ENCODE measurements at places on chromosomes 5 and 9.

DNA sequence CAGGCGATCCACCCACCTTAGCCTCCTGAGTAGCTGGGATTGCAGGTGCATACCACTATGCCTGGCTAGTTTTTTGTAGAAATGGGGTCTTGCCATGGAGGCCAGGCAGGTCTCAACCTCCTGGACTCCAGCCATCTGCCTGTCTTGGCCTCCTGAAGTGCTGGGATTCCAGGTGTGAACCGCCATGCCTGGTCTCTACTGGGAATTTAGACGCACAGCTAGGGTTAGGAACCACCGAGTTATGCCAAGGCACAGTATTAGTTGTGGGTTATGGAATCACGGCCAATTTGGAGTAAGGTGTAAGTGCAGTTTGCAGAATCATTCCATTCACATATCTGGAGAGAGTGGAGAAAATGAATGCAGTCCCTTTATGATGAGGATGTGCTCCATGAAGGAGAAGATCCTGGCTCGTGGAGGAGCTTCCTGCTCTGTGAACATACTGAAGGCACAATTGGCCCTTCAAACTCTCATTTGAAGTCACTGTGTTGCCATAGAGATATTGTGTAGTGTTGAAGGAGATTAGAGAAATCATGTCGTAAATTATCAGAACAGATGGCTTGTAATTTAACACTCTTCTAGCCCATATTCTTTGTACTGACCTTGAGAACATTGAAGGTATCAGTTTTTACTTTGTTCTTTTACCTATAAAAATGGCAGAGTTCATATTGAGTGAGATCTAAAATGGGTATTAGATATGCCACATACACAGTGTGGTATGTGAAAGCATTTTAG is 18.8 kb downstream of the TRIO start:
- peak; percentile 46 for DNase-seq

DNA sequence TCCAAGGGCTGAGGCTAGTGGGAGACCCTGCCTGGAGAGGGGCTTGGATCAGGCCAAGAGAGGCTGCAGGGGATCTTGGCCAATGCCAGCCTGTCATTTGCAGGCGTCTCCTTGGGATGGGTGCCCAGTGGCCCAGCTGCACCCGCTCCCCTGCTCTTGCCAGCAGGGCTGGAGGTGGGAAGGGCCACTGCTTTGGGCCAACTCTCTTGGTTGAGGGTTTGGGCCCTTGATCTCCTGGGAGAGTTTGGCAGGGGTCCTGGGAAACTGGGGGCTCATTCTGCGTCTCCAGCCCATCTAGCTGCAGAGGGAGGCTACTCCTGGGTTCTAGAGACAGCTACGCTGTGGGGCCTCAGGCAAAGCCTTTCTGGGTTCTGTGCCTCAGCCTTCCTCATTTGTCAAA is 10.5 kb downstream of the PSD2 start:
- DNase-seq: no peak

DNA sequence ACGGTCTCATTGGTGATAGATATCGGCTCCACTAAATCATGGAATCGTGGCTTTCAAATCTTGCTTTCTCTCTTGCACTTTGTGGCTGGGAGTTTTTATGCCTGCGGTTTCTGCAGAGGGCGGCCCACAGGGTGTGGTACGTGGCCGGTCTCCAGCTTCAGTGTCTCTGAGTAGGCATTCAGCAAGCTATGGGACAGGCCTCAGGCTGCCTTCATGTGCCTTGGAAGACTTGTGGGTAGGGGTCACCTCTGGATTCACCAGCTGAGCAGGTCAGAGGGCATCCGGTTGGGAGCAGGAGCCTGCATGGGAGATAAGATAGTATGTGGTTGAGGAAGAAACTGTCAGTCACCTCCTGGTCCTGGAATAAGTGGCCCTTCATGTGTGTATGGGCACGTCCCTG is 47.7 kb downstream of the AMBP start:
- DNase-seq: no peak

GRCh38 chr9:131869348-131869747 is 129.5 kb upstream of the RAPGEF1 start:
- no peak for DNase-seq

GRCh38 chr5:93193431-93194347 is 387.3 kb downstream of the NR2F1-AS1 start:
- no peak for DNase-seq

DNA sequence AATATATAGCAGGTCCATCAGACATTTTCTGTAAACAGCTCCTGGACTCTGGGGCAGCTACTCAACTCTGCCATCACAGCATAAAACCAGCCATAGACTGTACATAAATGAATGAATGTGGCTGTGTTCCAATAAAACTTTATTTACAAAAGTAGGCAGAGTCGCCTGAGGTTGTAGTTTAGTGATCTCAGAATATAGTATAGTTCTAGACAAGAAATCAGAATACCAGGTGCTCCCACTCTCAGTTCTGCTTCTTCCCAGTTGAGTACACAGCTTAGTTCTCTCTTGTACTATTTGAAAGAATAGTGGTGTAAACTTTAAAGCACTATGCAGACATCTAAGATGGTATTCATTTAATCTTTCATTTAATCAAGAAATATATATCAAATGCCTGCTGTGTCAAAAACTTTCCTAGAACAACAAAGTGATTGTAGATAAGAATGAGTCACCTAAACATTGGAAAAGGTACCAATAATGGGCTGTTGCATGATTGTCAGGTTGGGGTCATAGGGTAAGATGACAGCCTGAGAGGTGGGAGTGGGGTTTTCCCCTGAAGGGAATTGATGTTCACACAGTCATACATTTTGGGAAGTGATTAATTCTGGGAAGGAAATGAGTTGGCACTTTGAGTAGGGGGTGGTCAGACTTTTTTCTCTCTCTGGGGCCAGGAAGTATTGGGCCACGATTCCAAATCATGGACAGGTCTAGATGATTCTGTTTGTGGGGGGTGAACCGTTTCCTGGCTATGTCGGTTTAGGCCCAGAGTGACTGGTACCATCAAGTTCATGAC is 37.0 kb downstream of the TNFSF8 start:
- DNase-seq: no peak

GRCh38 chr5:6585168-6585567 is 47.7 kb downstream of the NSUN2 start:
- no peak for DNase-seq

DNA sequence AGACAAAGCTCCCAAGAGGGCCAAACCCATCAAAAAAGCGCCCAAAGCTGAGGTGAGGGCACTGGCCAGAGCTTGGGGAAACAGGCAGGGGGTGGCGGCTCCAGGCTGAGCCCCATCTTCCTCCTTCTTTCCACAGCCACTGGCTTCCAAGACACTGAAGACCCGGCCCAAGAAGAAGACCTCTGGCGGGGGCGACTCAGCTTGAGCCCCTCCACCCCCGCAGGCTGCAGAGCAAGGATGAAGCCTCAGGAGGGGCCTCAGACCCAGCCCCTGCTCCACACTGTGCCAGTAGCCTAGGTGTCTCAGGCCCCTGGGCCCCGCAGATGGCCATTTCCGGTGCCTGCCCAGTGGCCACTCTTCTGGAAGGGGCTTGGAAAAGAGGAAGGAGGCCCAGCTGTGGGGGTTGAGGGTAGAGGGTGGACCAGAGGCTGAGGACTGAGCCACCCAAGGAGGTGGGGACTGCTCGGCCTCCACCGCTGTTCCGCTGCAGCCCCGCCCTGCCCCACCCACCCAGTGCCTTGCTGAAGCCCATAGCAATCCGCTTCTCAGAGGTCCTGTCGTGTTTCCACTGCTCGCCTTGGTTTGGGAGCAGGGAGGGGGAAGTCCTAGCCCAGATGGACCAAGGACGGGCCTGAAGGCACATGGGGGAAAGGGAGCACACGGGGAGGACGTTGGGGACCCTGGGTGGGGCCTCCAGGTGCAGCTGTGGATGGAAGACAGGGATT is 6.9 kb downstream of the REEP2 start:
- no peak for DNase-seq

DNA sequence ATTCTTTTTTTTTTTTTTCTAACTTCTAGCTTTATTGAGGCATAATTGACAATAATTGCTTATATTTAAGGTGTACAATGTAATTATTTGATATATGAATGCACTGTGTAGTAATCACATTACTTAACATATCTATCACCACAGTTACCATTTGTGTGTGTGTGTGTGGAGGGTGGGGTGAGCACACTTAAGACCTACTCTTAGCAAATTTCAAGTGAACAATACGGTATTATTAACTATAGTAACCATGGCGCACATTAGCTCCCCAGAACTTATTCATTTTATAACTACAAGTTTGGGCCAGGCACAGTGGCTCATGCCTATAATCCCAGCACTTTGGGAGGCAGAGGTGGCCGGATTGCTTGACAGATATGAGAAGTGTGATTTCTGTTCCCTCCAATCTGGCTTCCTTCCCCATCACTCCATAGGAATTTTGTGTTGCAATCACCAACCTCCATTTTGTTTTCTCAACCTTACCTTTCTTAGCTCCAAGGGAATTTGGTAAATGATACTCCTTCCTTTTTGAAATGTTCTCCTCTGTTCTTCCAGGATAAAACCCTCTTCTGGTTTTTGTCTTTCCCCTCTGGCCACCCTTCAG is 14.9 kb downstream of the TXN start:
- DNase-seq: no peak

- no peak for DNase-seq
These were observed 3.6 kb downstream of the HMGCS1 start for GRCh38 chr5:43309637-43310036.

DNA sequence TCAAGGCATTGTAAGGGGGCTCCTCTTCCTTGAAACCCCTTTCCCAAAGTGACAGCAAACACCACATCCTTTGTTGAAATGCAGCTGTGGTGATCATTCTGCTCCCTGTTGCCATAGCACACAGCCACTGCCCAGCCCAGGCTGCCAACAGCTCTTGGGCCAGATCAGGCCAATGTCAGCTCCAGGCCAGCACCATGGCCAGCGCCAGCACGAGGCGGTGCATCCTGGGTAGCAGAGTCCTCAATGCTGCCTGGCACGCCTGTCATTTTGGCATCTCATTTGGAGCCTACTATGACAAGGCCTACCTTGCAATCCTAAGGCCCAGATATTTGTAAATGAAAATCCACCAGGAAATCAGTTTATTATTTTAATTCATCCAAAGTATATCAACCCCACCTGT is 390.6 kb downstream of the DNAH5 start:
- no peak for DNase-seq

DNA sequence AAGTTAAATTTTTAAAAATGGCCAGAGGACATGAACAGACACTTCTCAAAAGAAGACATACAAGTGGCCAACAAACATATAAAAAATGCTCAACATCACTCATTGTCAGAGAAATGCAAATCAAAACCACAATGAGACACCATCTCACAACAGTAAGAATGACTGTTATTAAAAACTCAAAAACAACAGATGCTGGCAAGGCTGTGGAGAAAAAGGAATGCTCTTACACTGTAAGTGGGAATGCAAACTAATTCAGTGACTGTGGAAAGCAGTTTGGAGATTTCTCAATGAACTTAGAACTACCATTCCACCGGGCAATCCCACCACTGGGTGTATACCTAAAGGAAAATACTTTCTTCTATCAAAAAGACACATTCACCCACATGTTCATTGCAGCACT is 168.5 kb upstream of the PIK3R1 start:
- DNase-seq: no peak

GRCh38 chr5:83244516-83244915 is 167.2 kb downstream of the XRCC4 start:
- DNase-seq: no peak

- no peak for DNase-seq
These were observed 40.7 kb downstream of the TLR4 start for GRCh38 chr9:117744856-117745389.

DNA sequence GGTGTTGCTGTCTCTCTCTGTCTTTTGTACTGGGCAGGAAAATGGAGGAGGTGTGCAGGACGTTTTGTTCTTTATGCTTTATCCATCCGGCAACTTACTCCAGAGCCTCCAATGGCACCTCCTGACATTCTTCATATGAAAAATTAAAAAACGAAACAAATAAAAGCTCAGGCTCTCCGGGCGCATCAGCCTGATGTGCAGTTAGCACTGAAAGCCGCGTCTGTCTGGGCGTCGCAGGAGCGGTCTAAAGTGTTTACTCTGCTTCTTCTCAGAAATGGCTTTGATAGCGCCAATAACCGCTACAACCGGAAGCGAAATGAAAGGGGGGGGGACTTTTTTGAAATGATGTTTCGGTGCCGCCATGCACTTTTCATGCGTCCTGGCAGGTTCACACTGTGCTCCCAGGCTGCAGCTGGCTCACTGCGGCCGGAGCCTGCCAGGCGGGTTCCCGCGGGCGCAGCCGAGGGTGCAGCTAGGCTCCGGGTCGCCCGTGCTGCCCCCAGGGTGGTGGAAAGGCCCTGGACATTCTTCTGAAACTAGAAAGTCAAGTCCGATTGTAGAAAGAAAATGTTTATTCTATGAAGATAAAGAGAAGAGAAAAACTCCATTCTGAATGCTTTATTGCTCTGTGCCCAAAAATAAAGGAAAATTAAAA is 407.7 kb upstream of the IRX1 start:
- no peak for DNase-seq

- DNase-seq: no peak
These were observed 103.6 kb downstream of the SLIT3 start for GRCh38 chr5:169197343-169197742.

DNA sequence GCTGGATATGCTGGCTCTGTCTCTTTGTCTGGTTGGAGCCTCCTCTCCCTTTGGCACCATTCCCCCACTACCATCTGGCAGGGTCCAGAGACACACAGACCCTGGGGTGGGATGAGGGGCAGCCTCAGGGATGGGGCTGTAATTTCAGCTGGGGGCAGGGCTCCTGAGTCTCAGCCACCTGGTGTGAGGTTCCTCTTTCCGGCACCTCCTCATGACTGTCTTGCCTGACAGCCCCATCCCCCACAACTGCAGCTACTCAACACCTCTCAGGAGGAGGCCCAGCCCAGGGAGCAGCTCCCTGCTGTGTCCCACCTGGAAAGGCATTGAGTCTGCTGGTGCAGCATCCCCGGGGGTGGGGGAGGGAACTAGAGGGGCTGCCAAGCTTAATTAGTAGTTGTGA is 11.7 kb upstream of the RPS14 start:
- DNase-seq: no peak

DNA sequence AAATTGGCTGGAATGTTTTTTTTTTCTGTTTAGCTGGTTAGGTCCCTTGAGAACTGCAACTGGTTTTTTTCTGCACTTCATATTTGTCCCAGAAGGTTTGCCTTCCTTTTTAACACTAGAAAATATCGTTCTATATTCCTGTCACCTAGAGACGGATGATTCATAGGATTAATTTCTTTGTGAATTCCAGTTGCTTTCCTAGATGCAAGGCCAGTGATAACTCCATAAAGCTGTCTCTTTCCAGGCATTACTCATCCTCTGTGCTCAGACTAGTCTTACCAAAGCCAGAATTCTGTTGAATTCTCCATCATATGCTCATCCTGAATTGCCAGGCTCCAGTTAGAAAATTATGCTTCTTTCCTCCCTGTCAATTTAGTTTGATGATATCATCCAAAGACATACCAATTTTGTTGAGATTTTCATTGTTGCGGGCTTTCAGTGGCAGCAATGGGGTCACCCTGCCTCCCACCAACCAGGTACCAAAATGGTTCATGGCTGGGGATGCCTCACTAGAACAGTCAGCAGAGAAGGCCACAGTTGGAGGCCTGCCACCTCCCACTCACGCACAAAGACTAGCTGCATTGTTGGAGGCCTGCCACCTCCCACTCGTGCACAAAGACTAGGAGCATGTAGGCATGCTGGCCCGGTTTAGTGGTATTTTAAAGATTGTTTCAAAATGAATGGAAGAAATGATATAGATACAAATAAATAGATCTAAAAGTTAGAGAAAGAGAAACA is 8.5 kb downstream of the BAAT start:
- DNase-seq: no peak

Data from NCI-H1417 treated with DMSO at 0.1 percent for 48 hours (cell line).